ENCODE measurements at places on chromosomes 12 and 14. TPM values are rescaled to one million over a fixed set of nuclear protein-coding genes. Genes with fewer than 3 reads are reported as not detected.

Gene MFAP5
- total RNA-seq, result not detected

Gene SLC15A5
- total RNA-seq, result not detected

Gene PPM1H
- not detected for total RNA-seq

Gene RIMBP2
- total RNA-seq, result not detected

Gene IL26
- not detected for total RNA-seq

Gene KRT71
- not detected for total RNA-seq

Gene CKB
- total RNA-seq, result 2.2 TPM

Gene DTX1
- not detected for total RNA-seq

Gene ADGRD1
- total RNA-seq, result not detected

Gene OAS1
- 143 TPM for total RNA-seq

Gene RTL1
- total RNA-seq, result not detected

DNA sequence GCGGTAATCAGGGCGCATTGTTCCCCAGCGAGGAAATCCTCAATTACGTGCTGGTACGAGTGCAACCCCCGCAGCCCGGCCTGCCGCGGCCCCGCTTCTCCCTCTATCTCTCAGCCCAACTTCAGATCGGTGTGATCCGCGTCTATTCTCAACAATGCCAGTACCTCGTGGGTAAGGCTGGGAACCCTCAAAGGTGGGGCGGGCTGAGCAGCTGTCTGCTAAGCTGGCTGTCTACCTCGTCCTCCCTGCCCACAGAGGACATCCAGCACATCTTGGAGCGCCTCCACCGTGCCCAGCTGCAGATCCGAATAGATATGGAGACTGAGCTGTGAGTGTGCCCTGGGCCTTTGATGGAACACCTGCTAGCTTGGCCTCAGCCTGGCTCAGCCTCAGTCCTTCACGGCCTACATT, 996 bp downstream of the REC8 start:
- H3K36me3 ChIP-seq, result peaks cover 58% of the 10 kb centered on the region
- peak overlapping the region; percentile 60 for H3K27ac ChIP-seq
- H3K4me3 ChIP-seq, result peak overlapping the region; percentile 77
- peaks cover 41% of the 10 kb centered on the region for H3K4me1 ChIP-seq
- DNase-seq, result no peak
- H3K27me3 ChIP-seq, result no peaks in the 10 kb centered on the region

GRCh38 chr12:47212701-47213039, 132.9 kb upstream of the AMIGO2 start:
- H3K4me1 ChIP-seq, result peaks cover 46% of the 10 kb centered on the region
- H3K27me3 ChIP-seq, result no peaks in the 10 kb centered on the region
- peak overlapping the region; percentile 83 for H3K4me3 ChIP-seq
- no peak for DNase-seq
- H3K36me3 ChIP-seq, result peaks cover 77% of the 10 kb centered on the region
- H3K27ac ChIP-seq, result peak overlapping the region; percentile 97

DNA sequence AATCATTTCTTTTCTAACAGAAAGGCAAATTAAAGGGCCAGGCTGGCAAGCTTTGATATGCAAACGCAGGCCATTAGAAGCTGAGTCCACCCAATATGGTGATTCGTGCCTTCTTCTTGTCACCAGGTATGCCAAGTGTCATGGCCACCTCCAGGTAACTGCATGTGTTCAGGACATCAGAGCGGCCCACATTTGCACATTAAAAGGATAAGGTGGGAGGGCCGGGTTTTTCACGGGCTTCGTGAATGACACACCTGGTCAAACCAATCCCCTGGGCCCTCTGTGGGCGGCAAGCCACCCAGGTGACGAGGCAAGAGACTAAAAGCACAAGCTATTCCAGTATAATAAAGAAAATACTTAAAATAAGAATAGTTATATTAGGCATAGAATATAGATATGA, 75.9 kb upstream of the TSPAN11 start:
- H3K4me1 ChIP-seq, result peaks cover 6% of the 10 kb centered on the region
- H3K36me3 ChIP-seq, result no peaks in the 10 kb centered on the region
- no peaks in the 10 kb centered on the region for H3K27me3 ChIP-seq

DNA sequence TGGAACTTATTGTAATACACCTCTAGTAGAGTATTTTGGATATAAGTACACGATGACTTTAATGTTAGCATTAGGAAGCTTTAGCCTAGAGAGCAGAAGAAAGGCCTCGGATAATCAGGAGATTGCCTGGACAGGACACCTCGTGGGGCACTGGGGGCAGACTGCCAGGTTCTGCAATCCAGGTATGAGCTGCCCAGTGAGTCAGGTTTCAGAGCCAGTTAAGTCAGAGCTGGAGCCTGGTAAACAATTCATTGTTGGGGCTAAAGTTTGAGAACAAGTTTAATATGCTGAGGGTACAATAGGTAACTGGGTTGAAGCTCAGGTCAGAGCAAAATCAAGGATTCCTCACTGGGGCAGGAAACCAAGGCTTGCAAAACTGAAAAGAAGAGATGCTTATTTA, 107.4 kb downstream of the RERGL start:
- H3K4me3 ChIP-seq, result no peak overlapping the region
- H3K27ac ChIP-seq, result no peak overlapping the region
- no peaks in the 10 kb centered on the region for H3K27me3 ChIP-seq
- no peaks in the 10 kb centered on the region for H3K36me3 ChIP-seq

DNA sequence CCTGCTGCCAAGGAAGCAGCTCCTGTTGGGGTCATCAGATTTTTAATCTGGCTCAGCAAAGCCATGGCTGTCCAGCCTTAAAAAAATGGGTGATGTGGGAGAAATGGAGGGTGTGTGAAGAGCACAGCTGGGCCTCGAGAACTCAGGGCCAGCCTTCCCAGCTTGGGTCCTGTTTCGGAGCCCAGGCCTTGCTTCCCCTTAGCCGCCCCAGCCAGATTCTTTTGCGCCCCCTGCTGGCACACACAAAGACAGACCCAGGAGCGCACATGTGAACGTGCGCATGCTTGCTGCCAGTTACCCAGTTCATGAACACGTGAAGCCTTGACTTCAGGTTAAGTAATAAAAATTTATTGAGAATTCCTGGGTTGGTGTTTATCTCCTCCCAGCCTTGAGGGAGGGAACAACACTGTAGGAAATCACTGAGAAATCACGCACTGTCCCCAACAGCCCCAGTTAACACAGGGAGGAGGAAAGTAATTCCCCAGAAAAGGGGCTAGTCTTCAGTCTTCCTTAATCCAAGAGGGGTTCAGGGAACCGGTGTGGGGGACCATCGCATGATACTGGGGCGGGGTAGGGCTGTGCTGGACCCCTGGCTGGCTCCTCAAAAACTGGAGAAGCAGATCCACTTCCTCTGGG, 5.3 kb downstream of the PHB2 start:
- H3K36me3 ChIP-seq, result peaks cover 64% of the 10 kb centered on the region
- DNase-seq, result peak; percentile 93
- H3K4me1 ChIP-seq, result peaks cover 75% of the 10 kb centered on the region
- no peaks in the 10 kb centered on the region for H3K27me3 ChIP-seq

- no peaks in the 10 kb centered on the region for H3K4me1 ChIP-seq
- no peaks in the 10 kb centered on the region for H3K36me3 ChIP-seq
- DNase-seq, result no peak
- H3K27me3 ChIP-seq, result no peaks in the 10 kb centered on the region
- H3K4me3 ChIP-seq, result no peak overlapping the region
- H3K27ac ChIP-seq, result no peak overlapping the region
These were observed 202.2 kb downstream of the TMEM132D start for GRCh38 chr12:129701631-129702101.

GRCh38 chr12:109645194-109645593, 68.4 kb upstream of the FAM222A start:
- H3K27ac ChIP-seq, result no peak overlapping the region
- no peaks in the 10 kb centered on the region for H3K36me3 ChIP-seq
- H3K4me3 ChIP-seq, result no peak overlapping the region

DNA sequence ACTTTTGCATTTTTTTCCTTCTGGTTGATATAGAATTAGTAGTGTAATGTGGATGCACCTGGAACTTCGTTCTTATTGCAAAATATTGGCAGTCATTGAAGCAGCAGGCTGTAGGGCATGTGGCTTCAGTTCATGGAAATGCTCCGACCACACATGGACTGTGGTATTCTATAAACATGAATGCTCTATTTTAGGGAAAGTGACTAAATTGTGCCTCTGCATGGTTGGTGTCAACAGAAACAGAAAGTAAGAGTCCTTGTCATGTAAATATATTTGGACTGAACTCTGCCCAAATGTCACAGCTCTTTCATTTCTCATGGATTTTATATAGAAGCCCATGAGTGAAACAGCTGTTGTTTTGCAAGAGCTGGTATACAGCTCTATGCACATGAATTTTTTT, 917.0 kb downstream of the LRFN5 start:
- no peaks in the 10 kb centered on the region for H3K4me1 ChIP-seq
- no peaks in the 10 kb centered on the region for H3K27me3 ChIP-seq
- no peaks in the 10 kb centered on the region for H3K36me3 ChIP-seq
- H3K27ac ChIP-seq, result no peak overlapping the region
- no peak for DNase-seq
- H3K4me3 ChIP-seq, result no peak overlapping the region

- no peaks in the 10 kb centered on the region for H3K36me3 ChIP-seq
- no peak for DNase-seq
- H3K4me3 ChIP-seq, result no peak overlapping the region
- peaks cover 5% of the 10 kb centered on the region for H3K4me1 ChIP-seq
- H3K27me3 ChIP-seq, result no peaks in the 10 kb centered on the region
- no peak overlapping the region for H3K27ac ChIP-seq
These were observed 720.5 kb downstream of the VRK1 start for GRCh38 chr14:97517566-97518234.

DNA sequence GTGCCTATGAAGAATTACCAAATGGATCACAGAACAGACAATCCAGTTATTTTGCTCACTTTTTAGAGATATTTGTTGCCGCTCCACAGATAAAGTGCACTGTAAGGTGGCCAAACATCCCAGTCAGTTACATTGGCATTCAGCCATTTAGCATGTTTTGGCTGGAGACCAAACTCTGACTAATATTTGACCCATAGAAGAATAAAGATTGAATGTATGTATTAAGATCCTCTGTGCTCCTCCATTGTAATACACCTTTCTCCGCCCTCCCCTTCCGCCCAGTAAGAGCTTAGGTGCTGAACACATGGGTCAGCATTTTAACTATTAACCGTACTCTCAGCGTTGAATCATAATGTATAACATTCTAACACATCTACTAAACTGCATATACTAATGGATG, 163.4 kb downstream of the ANO6 start:
- no peaks in the 10 kb centered on the region for H3K4me1 ChIP-seq
- peaks cover 26% of the 10 kb centered on the region for H3K36me3 ChIP-seq
- H3K4me3 ChIP-seq, result no peak overlapping the region
- H3K27me3 ChIP-seq, result no peaks in the 10 kb centered on the region
- no peak overlapping the region for H3K27ac ChIP-seq
- no peak for DNase-seq

DNA sequence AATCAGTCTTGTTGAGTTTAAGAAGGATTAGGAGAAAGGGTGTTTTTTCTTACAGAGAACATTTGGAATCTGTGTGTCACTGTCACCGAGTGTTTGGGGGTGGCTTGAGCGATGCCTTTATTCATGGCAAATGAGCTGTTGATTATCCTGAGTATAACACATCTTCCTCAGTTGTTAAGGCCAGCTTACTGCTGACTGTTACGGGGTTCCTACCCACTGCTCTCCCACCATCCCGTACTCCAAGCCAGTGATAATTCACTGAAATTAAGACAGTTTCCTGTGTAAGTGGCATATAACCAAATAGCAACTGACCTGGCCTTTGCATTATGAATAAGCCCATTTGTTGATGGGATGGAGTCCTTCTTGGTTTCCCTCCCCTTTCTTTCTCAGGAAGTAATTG, 9.5 kb downstream of the ESRRB start:
- no peak overlapping the region for H3K4me3 ChIP-seq
- H3K4me1 ChIP-seq, result no peaks in the 10 kb centered on the region
- H3K36me3 ChIP-seq, result no peaks in the 10 kb centered on the region
- H3K27ac ChIP-seq, result no peak overlapping the region

GRCh38 chr14:87397499-87397898, 595.5 kb downstream of the GALC start:
- no peaks in the 10 kb centered on the region for H3K36me3 ChIP-seq
- no peak overlapping the region for H3K27ac ChIP-seq
- H3K4me1 ChIP-seq, result no peaks in the 10 kb centered on the region
- H3K27me3 ChIP-seq, result no peaks in the 10 kb centered on the region
- DNase-seq, result no peak

GRCh38 chr14:67253076-67253635, 11.9 kb downstream of the PALS1 start:
- no peaks in the 10 kb centered on the region for H3K4me1 ChIP-seq
- DNase-seq, result no peak
- no peaks in the 10 kb centered on the region for H3K27me3 ChIP-seq
- H3K4me3 ChIP-seq, result no peak overlapping the region

DNA sequence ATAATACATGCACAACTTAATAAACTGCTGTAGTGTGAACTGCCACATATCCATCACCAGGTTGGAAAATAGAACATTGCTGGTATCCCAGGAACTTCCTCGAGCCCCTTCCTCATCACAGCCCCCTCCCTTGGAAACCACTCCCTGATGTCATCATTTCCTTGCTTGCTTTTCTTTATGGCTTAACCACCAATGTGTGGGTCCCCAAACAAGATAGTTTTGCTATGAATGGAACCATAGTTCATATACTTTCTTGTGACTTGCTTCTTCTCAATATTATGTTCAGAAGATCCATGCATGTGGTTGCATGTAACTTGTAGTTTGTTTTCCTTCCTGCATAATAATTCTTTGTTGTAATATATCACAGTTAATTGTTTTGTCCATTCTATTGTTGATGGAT, 8.9 kb upstream of the WNT5B start:
- peaks cover 25% of the 10 kb centered on the region for H3K27me3 ChIP-seq
- no peak overlapping the region for H3K4me3 ChIP-seq
- no peak for DNase-seq
- peaks cover 28% of the 10 kb centered on the region for H3K4me1 ChIP-seq
- H3K27ac ChIP-seq, result peak overlapping the region; percentile 37
- no peaks in the 10 kb centered on the region for H3K36me3 ChIP-seq

DNA sequence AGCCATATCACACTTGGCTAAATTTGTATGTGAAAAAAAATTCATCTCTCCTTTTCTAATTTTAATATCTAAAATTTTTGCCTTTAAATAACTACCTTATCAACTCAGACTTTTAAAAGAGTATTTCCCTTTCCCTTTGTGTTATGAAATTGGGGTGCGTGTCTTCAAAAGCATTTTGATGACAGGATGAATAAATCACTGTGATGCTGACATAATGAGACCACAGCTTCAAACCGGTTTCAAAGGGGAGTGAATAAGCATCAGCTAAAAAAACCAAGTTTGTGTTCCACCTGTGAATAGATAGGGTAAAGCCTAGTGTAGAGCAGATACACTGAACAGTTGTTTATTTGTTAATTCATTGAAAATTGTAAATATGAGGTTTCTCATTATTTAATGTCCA, 85.0 kb downstream of the LGR5 start:
- no peak overlapping the region for H3K4me3 ChIP-seq
- peaks cover 16% of the 10 kb centered on the region for H3K27me3 ChIP-seq
- H3K4me1 ChIP-seq, result no peaks in the 10 kb centered on the region
- no peaks in the 10 kb centered on the region for H3K36me3 ChIP-seq
- DNase-seq, result no peak

Measured in activated CD8-positive, alpha-beta T cell treated with anti-CD3 and anti-CD28 coated beads, Interleukin-2, amount 10 ng/mL, durations not matched to agents 7 days and 5 days (primary cell).